ENCODE measurements at places on chromosomes 2 and 18. TPM values are rescaled to one million over a fixed set of nuclear protein-coding genes. Genes with fewer than 3 reads are reported as not detected.

DNA sequence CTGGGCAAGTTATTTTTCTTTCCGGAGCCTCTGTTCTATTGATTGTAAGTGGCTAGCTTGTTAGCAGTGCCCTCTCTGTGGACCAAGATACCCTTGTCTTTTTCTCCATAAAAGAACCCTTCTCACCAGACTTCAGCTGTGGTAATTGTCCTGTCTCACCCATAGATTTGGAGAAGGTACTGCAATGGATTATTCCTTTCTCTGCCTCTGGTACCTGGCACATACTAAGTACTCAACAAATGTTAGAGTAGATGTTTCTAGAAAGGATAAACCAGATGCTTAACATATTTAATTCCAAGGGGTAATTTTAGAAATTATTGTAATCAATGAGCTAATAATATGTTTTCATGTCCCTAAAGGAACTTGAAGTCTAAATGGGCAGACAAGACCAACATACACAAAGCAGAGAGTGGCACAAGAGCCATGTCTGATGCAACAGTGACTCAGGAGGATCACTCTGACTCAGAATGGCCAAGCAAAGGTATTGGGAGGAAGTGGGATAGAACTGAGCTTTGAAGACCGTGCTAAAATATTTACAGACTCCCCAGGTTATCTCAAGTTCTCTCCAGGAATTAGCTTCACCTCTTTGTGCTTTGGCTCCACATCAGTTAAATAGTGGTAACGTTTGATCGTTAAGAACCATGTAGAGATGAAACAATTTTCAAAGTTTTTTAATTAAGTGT, 129.7 kb upstream of the OSR1 start:
- no peak for DNase-seq
- no peak overlapping the region for H3K4me3 ChIP-seq
- peaks cover 4% of the 10 kb centered on the region for H3K36me3 ChIP-seq
- peaks cover 6% of the 10 kb centered on the region for H3K4me1 ChIP-seq
- peaks cover 2% of the 10 kb centered on the region for H3K27me3 ChIP-seq
- H3K27ac ChIP-seq = no peak overlapping the region

DNA sequence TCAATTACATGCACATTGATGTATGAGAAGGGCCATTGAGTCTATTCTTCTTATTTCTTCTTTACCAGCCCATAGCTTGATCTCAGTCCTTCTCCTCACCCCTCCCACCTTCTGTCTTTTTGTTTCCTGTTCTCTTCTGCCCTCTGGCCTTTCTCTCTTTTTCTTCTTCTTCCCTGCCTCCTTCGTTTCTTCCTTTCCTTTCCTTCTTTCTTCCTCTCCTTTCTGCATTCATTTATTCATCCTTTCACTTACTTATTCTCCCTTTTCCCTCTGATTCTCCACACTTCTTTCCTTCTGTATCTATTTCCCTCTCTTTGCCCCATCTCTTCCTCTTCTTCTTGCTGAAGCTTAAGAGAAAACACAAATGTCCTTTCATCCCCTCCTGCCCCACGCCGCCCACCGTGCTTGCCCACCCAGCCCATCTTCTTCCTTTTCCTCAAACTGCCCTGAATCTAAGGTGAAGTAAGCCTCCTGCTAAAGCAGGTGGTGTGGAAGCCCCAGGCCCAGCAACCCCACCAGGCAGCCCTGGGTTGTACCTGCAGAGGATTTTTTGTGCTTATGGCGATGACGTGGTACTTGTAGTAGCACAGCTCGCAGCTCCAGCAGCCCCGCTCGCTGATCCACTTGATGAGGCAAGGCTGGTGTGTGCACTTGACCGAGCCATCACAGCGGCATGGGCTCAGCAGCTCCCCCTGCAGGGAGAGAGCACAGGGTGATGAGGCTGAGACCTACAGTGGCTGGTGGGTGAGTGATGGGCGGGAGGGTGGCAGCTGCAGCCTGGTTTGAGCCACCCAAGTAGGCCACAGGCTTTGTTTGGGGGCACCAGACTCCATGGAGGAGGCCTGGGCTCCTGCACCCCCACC, 89.0 kb downstream of the MARCHF4 start:
- H3K36me3 ChIP-seq = no peaks in the 10 kb centered on the region
- no peaks in the 10 kb centered on the region for H3K27me3 ChIP-seq
- no peak overlapping the region for H3K27ac ChIP-seq
- no peak for DNase-seq

GRCh38 chr18:13136904-13137669, 81.5 kb upstream of the LDLRAD4 start:
- DNase-seq = no peak
- H3K4me3 ChIP-seq = peak overlapping the region; percentile 73
- no peaks in the 10 kb centered on the region for H3K36me3 ChIP-seq
- peaks cover 9% of the 10 kb centered on the region for H3K4me1 ChIP-seq

DNA sequence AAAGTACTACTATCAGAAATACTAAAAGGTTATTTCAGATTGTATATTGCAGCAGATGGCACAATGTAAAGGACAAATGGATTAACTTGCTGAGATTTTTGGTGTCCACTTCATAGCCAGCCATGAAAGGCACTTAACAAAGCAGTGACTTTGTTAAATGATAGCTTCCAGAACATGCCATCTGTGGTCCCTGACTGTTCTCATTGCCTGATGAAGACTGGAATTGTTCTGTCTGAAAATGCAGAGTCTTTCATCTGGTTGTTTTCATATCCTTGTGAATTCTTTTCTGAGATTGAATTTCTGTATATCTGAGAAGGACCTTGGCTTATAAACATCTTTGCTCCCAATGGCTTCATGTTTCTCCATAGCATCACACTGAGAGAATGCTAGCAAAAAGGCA, 44.4 kb upstream of the LRRTM1 start:
- H3K4me3 ChIP-seq = no peak overlapping the region
- no peaks in the 10 kb centered on the region for H3K36me3 ChIP-seq
- H3K4me1 ChIP-seq = no peaks in the 10 kb centered on the region
- DNase-seq = no peak

GRCh38 chr2:9403924-9404323, 19.4 kb downstream of the ITGB1BP1 start:
- H3K4me1 ChIP-seq = peaks cover 34% of the 10 kb centered on the region
- H3K4me3 ChIP-seq = no peak overlapping the region
- no peak for DNase-seq
- no peaks in the 10 kb centered on the region for H3K27me3 ChIP-seq
- no peak overlapping the region for H3K27ac ChIP-seq

DNA sequence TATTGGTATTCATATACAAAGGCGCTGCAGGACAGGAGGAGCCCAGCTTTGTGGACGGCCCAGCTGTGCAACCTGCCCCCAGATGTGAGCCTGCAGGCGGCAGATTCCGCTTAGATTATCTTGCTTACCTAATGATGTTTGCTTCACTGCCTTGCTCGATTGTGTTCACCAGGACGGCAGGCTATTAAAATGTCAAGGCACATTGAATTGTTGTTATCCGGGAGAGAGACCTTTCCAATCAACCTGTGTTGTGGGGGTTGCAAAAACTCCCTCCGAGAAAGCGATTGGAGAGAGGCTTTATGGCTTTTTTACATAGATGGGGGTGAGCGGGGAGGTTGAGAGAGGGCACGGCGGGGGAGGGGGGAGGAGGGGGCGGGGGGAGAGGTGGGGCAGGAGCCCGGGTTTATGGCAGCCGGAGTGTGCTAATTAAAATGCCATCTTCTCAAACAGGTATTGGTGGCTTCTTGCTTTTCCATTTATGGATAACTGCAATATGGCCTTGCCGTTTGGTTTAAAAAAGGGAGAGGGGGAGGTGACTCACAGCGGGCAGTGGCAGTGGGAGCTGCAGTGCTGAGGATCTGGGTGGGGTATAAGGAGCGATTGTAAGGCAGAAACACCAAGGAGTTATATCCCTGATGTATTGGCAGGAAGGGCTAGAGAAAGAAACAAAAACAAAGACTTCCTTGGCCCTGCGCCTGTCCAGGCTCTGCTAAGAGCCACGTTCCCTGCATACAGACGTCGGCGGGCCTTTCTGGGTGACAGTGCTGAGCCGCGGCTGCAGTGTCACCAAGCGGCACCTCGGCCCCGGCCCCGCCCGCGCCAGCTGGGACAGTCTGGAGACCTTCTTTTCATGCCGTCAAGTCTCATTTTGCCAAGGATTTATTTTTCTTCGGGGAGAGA, 97.2 kb downstream of the INSIG2 start:
- H3K27ac ChIP-seq = peak overlapping the region; percentile 98
- DNase-seq = no peak
- no peaks in the 10 kb centered on the region for H3K36me3 ChIP-seq
- H3K4me3 ChIP-seq = peak overlapping the region; percentile 88
- no peaks in the 10 kb centered on the region for H3K27me3 ChIP-seq
- H3K4me1 ChIP-seq = peaks cover 16% of the 10 kb centered on the region

The RAB6C gene
- total RNA-seq = 0.24 TPM

The EVX2 gene
- total RNA-seq = not detected

The KLF11 gene
- 16.2 TPM for total RNA-seq

The EDAR gene
- total RNA-seq = not detected

The DSC1 gene
- total RNA-seq = not detected
